ENCODE measurements at places on chromosomes 12 and 14.

DNA sequence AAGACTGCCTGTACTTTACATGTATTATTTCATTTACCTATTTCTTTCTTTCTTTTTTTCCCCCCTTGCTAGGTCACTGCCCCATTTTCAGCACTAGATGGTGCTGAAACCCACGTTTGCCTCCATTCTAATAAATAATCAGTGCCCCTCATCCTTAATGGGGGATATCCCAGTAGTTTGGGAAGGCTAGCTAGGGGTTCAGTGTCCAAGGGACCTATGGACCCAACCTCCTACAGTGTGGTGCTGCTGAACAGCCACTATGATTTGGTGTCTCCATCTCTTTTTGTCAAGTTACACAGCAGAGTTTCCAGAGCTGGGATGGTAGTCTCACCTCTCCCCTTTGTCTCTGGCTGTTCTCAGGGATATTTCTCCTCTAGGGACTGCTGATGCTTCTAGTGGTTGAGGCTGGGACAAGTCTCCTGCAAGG is 6.5 kb upstream of the HCFC2 start:
- DNase-seq, result peak; percentile 32

DNA sequence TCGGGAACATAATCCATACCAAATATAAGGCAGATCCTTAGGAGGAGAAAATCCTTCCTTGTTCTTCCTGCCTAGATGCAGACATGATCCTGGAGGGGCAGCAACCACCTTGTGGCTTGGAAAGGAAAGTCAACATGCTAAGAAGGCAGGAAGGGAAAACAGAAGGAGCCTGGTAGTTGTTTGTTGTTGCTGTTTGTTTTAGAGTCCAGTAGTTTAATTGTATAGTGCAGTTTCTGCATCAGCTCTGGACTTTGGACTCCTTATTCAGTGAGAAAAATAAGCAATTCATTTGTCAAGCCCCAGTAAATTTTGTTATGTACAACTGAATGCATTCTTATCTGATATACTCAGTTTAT is 45.7 kb upstream of the APPL2 start:
- DNase-seq, result no peak

DNA sequence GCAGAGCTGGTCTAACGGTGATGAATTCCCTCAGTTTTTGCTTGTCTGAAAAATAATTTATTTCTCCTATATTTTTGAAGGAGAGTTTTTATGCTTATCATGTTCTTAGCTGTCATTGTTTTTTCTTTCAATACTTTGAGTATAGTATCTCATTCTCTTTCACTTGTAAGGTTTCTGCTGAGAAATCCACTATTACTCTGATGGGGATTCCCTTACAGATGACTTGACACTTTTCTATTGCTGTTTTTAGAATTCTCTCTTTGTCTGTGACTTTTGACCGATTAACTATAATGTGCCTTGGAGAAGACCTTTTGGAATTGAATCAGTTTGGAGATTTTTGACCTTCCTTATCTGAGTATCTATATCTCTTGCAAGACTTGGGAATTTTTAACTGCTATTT is 139.6 kb downstream of the PRKD1 start:
- DNase-seq, result no peak

DNA sequence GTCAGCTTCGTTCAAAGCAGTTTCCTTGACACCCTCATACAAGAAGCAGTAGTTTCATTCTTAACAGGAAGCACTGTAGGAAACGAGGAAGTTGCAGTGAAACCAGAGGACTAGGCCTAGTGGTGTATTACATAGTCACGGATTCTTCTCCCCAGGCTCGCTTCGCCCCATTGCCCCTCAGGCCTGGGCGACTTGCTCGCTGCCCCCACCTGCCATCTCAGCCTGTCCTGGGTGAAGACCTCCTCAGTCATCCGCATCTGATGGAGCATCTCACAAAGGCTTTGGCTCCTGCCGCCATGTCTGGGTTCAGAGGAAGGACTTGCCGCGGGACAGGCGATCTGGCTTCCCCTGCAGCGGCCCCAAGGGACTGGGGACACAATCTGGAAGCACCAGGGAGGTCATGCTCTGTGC is 93.5 kb downstream of the LMNTD1 start:
- DNase-seq, result no peak

GRCh38 chr14:50083467-50084337 is 32.7 kb downstream of the VCPKMT start:
- DNase-seq, result no peak

- DNase-seq, result peak; percentile 32
Observed at GRCh38 chr12:6843118-6843902, 2.6 kb downstream of the GNB3 start.

DNA sequence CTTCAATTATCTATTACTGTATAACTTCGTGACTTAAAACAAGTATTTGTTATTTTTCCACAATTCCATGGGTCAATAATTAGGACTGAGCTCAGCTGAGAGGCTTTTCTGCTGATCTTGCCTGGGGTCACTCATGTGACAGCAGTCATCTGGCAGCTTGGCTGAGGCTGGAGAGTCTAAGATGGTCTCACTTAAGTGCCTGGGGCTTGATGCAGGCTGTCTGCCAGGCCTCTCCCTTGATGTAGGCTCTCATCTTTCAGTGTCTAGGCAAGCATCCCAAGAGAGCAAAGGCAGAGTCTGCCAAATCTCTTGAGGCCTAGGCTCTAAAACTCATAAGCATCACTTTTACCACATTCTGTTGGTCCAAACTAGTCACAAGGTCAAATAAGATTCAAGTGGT is 93.2 kb downstream of the NKX2-1 start:
- DNase-seq, result no peak

GRCh38 chr14:87851190-87851589 is 141.8 kb downstream of the GALC start:
- no peak for DNase-seq

- no peak for DNase-seq
Observed at GRCh38 chr12:11987901-11988300, 82.8 kb upstream of the BCL2L14 start.

DNA sequence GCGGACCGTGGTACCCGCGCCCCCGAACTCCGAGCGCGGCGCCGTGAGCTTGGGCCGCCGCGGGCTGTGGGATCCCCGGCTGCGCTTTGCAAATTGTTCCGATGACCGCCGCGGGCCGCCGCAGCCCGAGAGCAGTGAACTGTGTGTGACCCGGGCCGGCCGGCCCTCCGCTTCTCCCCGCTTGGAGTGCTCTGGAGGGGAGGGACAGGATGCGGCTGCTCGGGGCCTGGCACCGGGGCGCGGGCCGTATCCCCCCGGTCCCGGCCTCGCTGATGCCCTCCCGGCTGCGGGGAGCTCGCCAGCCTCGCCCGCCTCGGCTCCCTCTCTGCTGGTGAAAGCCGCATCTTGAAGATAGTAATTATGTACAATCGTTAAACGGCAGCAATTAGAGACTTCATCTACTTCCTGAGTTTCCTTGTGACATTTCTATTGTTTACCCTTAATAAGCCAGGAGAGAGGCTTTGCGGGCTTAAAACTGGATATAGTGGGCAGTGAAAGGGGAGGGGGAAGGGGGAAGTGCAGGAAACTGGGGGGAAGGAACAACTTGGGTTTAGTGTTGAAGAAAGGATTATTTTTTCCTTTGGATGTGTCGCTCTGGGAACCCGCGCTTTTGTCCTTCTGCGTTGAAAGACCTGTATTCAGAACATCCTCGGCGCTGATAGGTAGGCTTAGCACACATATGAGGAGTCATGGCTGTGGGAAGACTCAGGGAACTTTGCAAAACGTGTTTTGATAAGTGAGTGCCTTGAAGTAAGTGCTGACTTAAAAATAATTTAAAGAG is 1.2 kb downstream of the PELI2 start:
- DNase-seq, result peak; percentile 27

GRCh38 chr12:73181244-73181643 is 909.1 kb downstream of the TRHDE start:
- DNase-seq, result no peak

DNA sequence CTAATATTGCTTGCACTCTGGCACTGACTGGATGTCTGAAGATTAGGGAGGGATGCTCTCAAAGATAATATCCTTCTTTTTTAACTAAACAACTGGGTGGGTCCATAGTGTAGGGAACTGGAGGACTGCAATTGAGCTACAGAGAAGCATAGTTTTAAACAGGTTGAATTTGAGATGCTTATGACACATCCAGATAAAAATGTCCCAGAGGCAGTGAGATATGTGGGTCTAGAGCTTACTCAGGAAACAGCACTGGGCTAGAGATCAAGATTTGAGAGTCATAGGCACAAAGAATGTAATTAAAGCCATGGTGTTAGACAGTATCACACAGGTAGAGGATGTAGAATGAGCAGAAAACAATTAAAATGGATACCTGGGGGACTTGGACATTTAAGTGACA is 198.4 kb downstream of the NELL2 start:
- DNase-seq, result no peak

GRCh38 chr12:82279536-82280058 is 78.6 kb downstream of the CCDC59 start:
- DNase-seq, result no peak

- DNase-seq, result no peak
Observed at GRCh38 chr12:76680940-76681339, 83.0 kb upstream of the ZDHHC17 start.

- DNase-seq, result no peak
Observed at GRCh38 chr14:29463727-29464395, 463.8 kb downstream of the PRKD1 start.

- DNase-seq, result no peak
Observed at GRCh38 chr14:20956376-20956976, 1.2 kb downstream of the RNASE2 start.

GRCh38 chr12:25828188-25828587 is 130.3 kb upstream of the RASSF8 start:
- no peak for DNase-seq

- no peak for DNase-seq
Observed at GRCh38 chr14:22479132-22479531, 109.9 kb downstream of the DAD1 start.

GRCh38 chr12:102730996-102731395 is 186.0 kb downstream of the PAH start:
- no peak for DNase-seq

DNA sequence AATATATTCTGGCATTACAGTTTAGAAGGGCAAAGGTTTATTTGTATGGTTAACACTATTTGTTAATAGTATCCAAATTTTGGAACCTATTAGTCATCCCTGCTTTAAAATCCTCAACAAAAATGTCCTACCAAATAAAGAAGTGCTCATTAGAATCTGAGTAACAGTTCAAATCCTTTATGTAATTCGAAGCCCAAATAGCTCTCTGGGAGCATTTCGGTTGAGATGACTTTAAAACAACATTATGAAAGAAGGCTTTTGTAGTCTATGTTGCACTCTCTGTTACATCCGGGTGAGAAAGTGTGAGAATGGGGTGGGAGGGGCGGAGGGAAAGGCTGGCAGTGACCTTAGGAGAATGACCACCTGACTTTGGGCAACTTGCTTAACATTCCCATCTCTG is 59.7 kb downstream of the SLC38A1 start:
- no peak for DNase-seq

GRCh38 chr12:72453550-72453949 is 181.4 kb downstream of the TRHDE start:
- DNase-seq, result no peak

DNA sequence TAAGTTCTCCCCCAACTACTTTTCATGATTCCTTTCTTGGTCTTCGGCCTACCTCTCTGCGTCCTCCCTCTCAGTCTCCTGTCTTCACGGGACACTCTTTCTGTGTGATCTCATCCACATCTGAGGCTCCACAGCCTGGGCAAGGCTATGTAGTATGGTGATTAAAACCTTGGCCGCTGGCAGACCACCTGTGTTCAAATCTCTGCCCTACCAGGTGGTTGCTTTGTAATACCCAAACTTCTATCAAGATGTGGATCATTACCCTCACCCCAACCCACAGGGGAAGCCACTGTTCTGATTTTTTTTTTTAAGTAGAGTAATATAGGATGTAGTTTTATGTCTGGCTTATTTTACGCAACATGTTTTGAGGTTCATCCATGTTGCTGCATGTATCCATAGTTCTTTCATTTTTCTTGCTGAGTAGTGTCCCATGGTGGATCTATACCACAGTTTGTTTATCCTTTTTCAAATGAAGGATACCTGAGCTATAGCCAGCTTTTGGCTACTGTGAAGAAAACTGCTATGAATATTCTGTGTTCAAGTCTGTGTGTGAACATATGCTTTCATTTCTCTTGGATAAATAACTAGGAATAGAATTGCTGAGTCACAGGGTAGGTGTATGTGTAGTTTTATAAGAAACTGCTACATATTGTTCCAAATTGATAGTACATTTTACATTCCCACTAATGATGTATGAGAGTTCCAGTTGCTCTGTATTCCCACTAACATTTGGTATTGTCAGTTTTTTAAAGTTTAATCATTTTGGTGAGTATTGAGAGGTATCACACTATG is 8.3 kb upstream of the STAT6 start:
- no peak for DNase-seq

- DNase-seq, result no peak
Observed at GRCh38 chr12:58608711-58609110, 311.6 kb downstream of the LRIG3 start.

DNA sequence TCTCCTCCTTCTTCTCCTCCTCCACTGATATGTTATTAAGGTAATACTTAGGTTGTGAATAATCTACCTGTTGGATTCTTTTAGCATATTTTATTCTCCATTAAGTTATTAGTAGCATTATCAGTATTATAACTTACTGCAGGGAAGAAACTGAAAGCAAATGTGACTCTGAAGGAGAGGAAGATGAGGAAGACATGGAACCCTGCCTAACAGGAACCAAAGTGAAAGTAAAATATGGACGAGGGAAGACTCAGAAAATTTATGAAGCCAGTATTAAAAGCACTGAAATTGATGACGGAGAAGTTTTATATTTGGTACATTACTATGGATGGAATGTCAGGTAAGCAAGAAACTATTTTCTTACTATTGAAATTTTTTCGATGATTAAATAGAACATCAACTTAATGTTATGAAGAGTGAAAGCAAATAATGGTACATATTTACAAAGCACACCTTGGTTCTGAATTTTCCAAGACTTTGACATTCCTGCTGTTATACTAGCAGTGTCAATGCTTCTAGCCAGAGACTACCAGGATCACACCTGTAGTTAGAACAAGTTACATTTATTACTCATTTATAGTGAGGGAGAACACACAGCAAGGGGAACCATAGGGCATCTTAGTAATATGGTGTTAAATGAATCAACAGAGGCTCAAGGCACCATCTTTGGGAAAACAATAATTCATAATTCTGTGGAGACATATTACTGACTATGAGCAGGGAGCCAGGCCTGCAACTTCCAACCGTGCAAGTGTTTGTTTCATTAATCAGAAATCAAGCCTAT is 42.0 kb upstream of the TOMM20L start:
- no peak for DNase-seq

GRCh38 chr12:113056631-113057488 is at the start of gene DTX1:
Gene DTX1, plus strand, starts transcription at chr12:113056730. Its CDS starts 1,463 bp downstream, at chr12:113058193.
- no peak for DNase-seq

- DNase-seq, result no peak
Observed at GRCh38 chr14:31487886-31488285, at the start of gene GPR33. Gene GPR33, minus strand, starts transcription at chr14:31488039. Its CDS starts 4,074 bp downstream, at chr14:31483965.

DNA sequence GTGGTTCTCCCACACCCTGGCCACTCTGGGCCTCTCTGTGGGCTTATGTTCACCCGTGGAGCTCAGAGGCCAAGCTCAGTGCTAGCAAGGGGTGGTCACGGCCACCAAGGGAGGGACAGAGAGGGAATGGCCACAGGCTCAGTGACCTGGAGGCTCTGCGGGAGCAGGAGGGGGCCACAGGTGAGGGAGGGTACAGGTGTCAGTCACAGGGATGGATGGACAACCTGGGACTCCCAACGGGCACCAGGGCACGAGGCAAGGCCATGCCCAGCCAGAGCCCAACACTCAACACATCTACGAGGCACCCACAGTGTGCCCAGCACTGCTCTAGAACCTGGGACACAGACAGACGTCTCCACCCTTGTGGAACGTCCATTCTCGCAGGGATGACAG is 11.3 kb downstream of the NCOR2 start:
- no peak for DNase-seq

GRCh38 chr12:47361389-47362021 is 281.7 kb upstream of the AMIGO2 start:
- no peak for DNase-seq

- DNase-seq, result no peak
Observed at GRCh38 chr12:94427501-94428381, 31.9 kb downstream of the CEP83 start.
